Adrenal gland (tissue), 19 donors: ENCODE measurements at places on chromosomes 11 and 22. TPM values are rescaled to one million over a fixed set of nuclear protein-coding genes. Genes with fewer than 3 reads are reported as not detected.

FAM180B gene
- 0.38 TPM for total RNA-seq

DNA sequence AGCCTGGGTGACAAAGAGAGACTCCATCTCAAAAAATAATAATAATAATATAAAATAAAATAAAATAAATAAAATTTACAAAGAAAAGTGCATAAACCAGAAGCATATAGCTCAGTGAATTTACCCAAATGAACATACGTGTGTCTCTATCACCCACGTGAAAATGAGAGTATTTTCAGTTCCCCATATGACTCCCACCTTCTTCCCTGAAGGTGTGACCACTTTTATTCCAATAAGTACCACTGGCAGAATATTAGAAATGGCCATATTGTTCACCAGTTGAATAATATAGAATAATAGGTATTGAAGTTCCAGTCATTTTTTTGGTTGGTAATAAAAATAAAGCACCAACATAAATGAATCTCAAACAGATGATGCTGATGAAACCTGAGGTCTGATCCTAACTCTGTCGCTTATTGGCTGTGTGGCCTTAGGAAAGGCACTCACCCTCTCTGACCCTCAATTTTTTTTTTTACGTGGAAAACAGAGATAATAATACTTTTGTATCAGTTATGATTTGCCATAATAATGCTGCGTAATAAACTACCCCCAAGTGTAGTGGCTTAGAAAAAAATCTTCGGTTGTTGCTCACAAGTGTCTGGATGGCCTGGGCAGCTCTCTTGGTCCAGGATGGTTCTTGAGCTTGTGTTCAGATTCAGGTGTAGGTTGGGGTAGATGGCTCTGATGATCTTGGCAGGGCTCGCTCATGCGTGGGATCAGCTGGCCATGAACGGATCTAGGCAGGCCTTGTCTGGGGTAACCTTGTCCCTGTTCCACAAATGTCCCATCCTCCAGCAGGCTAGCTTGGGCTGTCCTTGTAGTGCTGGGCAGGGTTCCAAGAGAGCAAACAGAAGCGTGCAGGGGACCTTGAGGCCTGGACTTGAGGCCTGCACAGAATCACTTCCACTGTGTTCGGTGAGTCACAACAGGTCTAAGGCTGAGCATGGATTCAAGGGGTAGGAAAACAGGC, 88.1 kb downstream of the MYO18B start:
- H3K27me3 ChIP-seq: no peaks in the 10 kb centered on the region
- H3K4me3 ChIP-seq: no peak overlapping the region
- H3K27ac ChIP-seq: no peak overlapping the region
- H3K36me3 ChIP-seq: no peaks in the 10 kb centered on the region
- H3K4me1 ChIP-seq: no peaks in the 10 kb centered on the region

ZNRF3 gene
- 18.6 TPM for total RNA-seq

GRCh38 chr11:86574493-86575207, 97.8 kb downstream of the ME3 start:
- peaks cover 35% of the 10 kb centered on the region for H3K4me1 ChIP-seq
- DNase-seq: no peak
- no peak overlapping the region for H3K4me3 ChIP-seq
- no peaks in the 10 kb centered on the region for H3K36me3 ChIP-seq

DNA sequence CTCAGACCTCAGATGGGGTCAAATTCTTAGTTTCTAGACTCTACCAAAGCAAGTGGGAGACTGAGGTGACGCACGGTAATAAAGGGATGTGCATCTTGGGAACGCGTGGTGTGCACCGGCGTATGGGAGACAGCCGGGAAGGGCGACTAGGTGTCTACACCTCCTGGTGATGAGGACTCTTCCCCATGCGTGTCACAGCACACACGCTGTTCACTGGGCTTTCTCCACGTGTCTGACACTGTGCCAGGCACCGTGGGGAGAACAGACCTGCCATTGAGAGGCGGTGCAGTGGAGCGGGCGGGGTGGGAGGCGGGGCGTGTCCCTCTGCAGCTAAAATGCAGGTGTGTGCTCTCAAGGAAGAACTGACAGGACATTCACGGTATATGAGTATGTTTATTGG, 5.3 kb downstream of the FXYD6 start:
- DNase-seq: no peak
- H3K4me1 ChIP-seq: no peaks in the 10 kb centered on the region
- no peak overlapping the region for H3K4me3 ChIP-seq
- no peaks in the 10 kb centered on the region for H3K36me3 ChIP-seq
- no peaks in the 10 kb centered on the region for H3K27me3 ChIP-seq
- no peak overlapping the region for H3K27ac ChIP-seq

DNA sequence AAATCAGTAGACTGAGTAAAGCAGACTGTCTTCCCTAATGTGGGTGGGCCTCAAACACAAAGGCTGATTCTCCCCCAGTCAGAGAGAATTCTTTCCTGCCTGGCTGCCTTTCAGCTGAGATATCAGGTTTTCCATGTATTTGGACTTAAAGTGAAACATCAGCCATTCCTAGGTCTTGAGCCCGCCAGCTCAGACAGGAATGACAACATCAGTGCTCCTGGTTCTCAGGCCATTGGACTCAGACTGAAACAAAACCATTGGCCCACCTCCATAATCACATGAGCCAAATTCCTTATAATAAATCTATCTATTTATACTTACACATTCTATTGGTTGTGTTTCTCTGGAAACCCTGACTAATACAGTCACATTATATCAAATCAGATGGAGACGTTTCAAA, 56.7 kb upstream of the CLPB start:
- no peak overlapping the region for H3K27ac ChIP-seq
- no peaks in the 10 kb centered on the region for H3K27me3 ChIP-seq
- no peaks in the 10 kb centered on the region for H3K36me3 ChIP-seq
- H3K4me3 ChIP-seq: no peak overlapping the region
- H3K4me1 ChIP-seq: no peaks in the 10 kb centered on the region

CASP4 gene
- 52.5 TPM for total RNA-seq

- H3K36me3 ChIP-seq: no peaks in the 10 kb centered on the region
- H3K4me1 ChIP-seq: no peaks in the 10 kb centered on the region
- no peak overlapping the region for H3K4me3 ChIP-seq
Measured at GRCh38 chr11:45708887-45709663, 43.7 kb upstream of the CHST1 start.

DNA sequence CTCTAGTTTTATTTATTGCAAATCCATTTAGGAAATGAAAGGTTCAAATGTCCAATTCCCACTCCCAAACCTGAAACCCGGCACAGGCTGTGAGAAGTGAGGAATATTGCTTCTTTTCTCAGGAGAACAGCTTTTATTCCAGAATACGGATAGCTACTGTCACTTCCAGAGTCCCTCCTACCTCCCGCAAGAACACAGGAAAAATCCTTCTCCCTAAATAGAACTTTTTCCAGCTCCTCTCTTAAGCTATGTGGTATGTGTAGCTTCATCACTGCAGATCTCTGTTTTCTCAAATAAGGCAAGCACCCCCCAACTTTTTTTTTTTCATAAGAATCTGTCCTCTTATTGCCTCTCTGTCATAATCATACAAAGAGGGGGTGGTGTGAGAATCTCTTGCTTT, 126.8 kb downstream of the LARGE1 start:
- H3K27ac ChIP-seq: no peak overlapping the region
- no peak for DNase-seq
- no peaks in the 10 kb centered on the region for H3K27me3 ChIP-seq
- H3K36me3 ChIP-seq: no peaks in the 10 kb centered on the region
- H3K4me3 ChIP-seq: no peak overlapping the region

DNA sequence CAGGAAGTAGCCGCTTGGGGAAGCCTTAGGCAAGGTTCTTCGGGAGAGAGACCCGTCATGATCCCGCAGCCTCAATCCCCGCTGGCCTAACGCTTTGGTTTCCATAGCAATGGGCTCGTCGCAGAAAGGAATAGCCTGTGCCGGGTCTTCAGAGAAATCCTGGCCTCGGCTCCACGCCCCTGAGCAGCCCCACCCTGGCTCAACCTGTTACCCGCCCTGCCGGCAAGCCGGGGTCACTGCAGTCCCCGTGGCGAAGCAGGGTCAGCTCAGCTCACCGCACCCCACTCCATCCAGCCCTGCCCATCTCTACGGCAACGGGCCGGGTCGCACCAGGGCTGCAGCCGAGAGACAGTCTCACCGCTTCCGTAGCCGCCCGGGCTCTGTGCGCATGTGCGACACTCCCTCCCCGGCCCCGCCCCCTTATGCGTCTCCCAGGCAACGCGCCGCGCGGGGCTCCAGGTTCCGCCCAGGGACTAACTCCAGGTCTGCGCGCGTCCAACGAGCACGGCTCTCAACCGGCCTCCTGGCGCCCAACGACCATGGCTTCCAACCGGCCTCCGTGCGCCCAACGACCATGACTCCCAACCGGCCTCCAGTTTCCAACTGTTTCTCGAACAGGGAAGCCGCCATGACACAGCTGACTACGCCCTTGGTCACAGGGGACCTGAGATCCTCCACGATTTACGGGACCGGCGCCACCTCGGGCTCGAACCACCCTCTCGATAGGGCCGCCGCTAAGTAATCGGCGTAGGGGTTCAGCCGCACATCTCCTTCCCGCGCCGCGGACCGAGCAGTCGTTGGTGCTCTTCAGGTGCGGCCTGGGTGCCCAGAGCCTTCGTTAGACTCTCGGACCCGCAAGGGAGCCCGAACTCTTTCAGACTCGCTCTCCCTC, at the start of gene DUSP18:
Gene DUSP18, minus strand, starts transcription at position 382 of the 892 bp plus-strand sequence. CDS start 3,872 bp downstream, outside the sequence.
- H3K27ac ChIP-seq: no peak within 1 kb of the TSS
- peaks cover 4% of the 10 kb centered on the region for H3K4me1 ChIP-seq
- DNase-seq: peak; percentile 95
- no peaks in the 10 kb centered on the region for H3K36me3 ChIP-seq

DNA sequence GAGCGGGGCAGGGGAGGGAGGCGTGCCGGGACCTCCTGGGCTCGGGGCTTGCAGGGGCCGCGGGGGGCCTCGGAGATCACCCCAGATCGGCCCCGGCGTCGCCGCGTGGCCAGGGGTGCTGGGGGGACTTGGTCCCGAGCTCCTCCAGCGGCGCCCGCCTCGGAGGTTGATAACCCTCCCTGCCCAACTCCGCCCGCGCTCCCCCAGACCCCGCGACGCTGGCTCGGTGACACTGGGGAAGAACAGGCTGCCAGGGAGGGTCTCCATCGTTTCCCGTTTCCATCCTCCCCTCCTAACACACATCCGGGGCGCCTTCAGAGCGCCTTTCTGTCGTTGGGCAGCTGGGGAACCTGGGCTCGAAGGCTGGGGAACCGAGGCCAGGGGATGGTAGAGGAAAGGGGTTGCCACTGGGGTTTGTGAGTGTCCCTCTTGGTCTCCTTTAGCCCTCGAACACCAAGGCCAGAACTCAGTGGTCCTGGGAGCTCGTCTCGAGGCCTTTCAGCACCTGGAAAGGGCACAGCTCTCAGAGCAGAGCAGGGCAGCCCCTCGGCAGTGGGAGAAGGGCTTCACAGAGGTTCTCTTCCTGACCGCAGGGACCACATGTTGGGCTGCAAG, 431 bp downstream of the SLC37A2 start:
- H3K27ac ChIP-seq: peak overlapping the region; percentile 76
- H3K4me3 ChIP-seq: peak overlapping the region; percentile 72
- DNase-seq: peak; percentile 52
- peaks cover 32% of the 10 kb centered on the region for H3K4me1 ChIP-seq
- H3K36me3 ChIP-seq: no peaks in the 10 kb centered on the region

GRCh38 chr11:105838668-105839384, 183.2 kb downstream of the MSANTD4 start:
- H3K4me3 ChIP-seq: no peak overlapping the region
- no peak overlapping the region for H3K27ac ChIP-seq
- H3K4me1 ChIP-seq: no peaks in the 10 kb centered on the region

DNA sequence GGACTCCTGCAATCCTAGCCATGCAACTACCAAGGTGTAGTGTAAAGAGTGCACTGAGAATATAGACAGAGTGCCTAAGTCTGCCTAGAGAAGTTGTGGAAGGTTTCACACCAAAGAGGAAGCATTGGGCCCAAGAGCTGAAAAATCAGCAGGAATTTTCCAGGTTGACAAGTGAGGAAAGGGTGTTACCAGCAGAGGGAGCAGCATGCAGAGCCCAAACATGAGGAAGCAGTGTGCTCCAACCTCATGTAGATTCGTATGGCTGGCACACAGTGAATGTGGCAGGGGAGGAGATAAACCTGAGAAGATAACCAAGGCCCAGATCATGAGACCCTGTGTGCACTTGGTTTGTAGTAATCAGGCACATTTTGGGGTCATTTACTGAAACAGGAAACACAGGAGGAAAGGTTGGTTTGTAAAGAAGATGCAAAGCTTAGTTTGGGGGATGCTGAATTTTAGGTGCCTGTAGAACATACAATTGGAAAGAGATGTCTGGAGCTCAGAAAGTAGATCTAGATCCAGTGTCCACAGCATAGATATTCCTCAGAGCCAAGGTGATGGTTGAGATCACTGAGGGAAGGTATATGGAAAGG, 1.7 kb downstream of the HPX start:
- no peaks in the 10 kb centered on the region for H3K36me3 ChIP-seq
- H3K4me1 ChIP-seq: no peaks in the 10 kb centered on the region
- no peaks in the 10 kb centered on the region for H3K27me3 ChIP-seq

OR56A1 gene
- not detected for total RNA-seq
